ENCODE measurements at places on chromosomes 11 and 22.

GRCh38 chr22:45261407-45262088, 20.9 kb upstream of the KIAA0930 start:
- DNase-seq, result no peak

- no peak for DNase-seq
These were observed 18.1 kb downstream of the THY1 start for GRCh38 chr11:119404872-119405271.

GRCh38 chr11:75627906-75628668, 40.8 kb downstream of the MAP6 start:
- DNase-seq, result no peak

DNA sequence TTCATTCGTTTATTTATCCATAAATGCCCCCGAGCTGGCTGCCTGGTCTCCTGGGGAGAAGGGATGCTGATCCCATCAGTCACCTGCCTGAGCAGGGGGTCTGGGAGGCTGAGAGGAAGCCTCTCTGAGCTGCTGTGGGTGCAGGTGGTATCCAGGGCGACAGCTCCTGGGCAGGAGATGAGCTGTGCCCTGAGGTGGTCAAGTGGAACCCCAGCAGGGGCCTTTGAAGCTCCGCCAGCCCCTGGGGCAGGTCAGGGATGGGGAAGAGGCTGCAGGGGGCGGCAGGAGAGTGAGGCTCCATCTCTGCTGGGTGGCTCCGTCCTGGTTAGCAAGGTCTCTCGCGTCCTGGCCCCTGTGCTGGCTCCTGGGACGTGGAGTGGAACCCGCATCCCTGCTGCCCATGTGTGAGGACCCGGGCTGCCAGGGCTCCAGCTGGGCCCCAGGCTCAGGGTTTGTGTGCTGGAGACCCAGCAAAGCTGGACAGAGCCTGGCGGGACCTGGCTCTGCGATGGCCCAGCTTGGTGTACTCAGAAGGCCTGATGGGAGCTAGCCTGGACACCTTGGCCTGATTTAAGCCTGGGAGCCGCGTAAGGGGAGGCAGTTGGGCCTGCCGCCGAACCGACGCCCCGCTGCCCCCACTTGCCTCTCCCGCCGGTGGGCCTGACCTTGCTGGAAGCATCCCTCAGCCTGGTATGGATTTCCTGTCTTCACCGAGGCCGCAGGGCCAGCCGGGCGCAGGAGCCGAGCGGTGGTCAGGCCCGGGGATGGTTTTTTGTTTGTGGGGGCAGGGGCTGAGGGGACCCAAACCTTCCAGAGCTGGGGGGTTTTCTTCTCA, 44.5 kb downstream of the RTN4R start:
- no peak for DNase-seq

DNA sequence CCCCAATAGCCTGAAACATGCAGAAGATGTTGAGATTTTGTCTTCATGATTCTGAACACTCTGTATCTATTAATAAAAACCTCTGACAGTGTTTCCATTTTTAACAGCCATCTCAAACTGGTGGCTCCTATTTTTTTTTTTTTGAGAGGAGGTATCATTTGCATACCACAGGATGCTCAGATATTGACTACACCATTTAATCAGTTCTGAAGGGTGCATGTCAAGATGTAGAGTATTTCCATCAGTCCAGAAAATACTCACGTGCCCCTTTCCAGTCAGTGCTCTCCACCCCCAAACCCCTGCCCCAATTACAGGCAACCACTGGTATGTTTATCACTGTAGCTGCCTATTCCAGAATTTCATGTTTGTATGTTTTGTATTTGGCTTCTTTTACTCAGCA, 85.3 kb upstream of the SORL1-AS1 start:
- DNase-seq, result no peak

DNA sequence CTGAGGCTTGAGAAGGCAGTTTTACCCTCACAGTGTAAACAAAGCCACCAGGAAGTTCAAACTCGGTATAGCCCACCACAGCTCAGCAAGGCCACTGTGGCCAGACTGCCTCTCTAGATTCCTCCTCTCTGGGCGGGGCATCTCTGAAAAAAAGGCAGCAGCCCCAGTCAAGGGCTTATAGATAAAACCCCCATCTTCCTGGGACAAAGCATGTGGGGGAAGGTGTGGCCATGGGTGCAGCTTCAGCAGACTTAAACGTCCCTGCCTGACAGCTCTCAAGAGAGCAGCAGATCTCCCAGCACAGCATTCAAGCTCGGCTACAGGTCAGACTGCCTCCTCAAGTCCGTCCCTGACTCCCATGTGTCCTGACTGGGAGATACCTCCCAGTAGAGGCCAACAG, 69.7 kb downstream of the TTC28 start:
- no peak for DNase-seq

DNA sequence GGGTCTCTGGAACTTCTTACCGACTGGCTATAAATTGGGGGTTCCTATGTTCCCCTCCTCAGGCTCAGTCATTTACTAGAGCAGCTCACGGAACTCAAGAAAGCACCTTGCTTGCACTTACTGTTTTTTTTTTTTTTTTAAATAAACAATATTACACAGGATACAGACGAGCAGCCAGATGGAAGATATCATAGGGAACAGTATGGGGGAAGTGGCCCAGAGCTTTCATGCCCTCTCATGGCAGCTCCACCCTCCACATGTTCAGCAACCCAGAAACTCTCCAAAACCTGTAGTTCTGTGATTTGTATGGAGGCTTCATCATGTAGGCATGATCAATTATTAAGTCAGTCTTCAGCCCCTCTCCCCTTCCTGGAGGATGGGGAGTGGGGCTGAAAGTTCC, 7.5 kb downstream of the UVRAG start:
- DNase-seq, result no peak

DNA sequence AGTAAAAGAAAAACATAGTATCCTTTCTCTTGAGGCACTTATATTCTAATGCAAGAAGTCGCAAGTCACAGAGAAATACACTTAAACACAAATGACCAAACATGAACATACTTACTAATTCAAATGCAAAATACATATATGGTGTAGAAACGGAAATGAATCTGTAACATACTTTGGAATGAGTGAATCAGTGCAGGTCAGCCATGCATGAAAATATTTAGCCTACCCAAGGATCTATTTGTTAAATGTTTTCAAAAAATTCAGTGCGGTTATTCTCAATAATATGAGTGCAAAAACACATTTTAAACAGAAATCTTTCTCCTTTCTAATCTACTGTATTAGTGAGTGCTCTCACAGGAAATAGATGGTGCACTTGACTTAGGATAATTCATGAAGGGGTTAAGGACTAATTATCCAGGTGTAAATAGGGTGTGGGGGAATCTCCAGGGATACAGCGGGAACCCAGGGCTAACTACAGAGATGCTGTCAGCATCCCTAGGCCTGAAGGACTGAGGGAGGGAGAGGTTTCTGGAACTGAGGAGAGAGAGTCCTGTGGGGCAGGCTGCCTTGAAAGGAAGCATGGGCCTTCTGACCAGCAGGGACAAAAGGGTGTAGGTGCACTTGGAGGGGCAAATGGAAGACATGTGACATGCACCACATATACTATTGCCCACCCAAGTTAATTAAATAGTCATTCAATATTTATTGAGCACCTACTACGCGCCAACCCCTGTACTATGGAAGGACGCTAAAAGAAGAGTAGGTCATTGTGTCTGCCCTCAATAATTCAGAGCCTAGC, 139.2 kb downstream of the MAML2 start:
- no peak for DNase-seq

DNA sequence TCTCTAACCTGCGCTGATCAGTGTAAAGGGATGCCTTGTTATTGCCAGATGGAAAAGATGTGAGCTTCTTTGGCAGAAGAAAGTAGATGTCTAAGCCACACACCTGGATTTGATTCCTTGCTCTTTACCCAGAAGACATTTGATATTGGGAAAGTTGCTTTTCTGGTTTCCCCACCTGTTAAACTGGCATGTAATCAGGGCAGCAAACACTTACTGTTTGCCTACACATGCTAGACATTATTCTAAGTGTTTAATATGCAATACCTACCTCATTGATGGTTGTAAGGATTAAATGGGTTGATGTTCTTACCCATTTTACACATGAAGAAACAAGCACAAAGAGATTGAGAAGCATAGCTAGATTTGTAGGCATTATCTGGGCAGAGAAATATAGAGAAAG, 16.6 kb downstream of the ASRGL1 start:
- DNase-seq, result no peak

DNA sequence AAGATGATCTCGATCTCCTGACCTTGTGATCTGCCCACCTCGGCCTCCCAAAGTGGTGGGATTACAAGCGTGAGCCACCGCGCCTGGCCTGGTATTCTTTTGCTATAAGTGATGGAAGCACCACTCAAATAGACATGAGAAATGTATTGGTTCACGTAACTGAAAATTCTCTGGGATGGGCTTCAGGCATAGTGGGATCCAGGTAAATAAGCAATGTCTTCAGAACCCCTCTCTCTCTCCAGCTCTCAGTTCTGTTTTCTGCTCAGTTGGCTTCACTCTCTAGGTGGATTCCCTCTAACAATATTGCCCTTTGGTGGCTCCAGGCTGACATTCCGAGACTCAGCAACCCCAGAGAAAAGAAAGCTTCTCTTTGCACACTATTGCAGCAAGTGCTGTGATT, 889 bp upstream of the LHFPL7 start:
- no peak for DNase-seq

DNA sequence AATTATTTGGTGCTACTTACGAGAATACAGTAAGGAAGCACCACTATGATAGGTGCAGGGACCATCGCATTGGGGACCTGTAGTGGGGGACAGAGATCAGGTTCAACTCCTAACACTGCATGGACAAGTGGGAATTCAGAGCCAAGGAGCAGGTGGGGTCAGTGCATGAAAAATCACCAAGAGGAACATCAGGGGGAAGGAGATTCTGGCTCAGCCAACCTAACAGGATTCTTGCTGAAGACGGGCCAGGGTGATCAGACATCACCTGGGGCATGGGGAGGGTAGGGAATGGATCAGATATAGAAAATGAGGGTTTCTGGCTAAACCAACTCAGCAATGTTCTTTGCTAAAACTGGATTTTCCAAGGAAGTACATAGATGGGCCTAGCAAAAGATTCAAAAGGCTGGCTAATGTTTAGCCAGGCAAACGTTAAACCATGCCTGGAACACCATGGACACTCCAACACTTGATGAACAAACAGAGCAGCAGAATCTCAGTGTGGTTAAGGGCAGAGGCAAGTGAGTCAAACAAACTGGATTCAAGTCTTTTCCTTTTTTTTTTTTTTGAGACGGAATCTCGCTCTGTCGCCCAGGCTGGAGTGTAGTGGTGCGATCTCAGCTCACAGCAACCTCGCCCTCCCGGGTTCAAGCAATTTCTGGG, 70.0 kb downstream of the MICAL3 start:
- no peak for DNase-seq

DNA sequence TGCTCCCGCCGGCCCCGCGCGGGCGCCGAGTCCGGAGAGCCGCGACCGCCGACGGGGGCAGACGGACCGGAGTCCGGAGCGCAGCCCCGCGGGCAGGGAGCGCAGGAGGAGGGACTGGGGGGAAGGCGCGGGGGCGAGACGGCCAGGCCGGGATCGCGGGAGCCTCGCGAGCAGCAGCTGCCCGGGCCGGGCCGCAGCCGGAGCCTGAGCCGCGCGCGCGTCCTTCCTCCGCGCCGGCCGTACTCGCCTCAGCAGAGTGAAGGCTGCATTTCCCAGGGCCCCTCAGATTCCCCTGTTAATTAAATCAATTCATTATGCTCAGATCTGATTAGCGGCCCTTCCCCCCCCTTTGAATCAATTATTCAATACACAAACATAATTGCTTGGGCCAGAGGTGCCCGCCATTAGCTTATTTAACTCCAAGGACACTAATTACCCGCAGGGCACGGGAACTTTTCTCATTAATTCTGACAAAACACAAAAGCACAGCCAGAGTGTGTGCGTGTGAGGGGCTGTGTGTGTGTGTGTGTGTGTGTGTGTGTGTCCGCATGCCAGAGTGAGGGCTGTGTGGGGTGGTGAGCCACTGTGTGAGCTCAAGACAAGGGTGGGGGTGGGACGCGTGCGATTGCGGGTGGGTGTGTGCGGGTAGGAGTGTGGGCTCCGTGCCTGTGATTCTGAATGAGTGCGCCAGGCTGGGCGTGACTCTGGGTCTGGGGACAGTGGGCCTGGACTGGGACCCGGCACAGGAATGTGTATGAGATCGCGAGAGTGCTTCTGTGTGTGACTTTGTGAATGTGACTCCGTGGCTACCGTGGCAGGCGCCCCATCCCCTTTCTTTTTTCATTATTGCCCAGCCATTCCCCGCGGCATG, 5.1 kb upstream of the LMO1 start:
- peak; percentile 61 for DNase-seq

DNA sequence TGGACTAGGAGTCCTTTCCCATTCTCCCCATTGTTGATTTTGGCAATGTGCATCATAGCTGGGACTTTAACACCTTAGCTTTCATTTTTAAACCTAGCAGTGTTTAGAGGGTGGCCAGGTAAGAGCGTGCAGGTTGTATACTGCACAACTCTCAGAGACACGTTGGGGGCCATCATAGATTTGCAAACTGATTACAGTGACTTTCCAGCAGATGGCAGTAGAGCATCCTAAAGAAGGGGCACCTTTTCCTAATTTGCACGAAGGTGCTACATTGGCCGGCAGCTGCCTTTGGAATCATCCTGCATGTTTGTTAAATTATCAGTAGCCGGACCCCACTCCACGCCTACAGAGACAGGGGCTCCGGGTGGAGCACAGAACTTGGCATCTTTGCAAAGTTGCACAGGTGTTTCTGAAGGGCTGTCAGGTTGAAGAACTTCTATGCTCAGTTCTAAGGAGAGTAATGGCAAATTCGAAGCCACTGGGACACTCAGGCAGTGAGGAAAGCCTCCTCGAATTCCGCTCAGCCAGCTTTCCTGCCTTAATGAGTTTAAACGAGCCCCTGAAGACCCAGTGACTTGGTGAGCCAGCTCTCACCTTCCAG, 7.7 kb downstream of the LHFPL7 start:
- peak; percentile 48 for DNase-seq

DNA sequence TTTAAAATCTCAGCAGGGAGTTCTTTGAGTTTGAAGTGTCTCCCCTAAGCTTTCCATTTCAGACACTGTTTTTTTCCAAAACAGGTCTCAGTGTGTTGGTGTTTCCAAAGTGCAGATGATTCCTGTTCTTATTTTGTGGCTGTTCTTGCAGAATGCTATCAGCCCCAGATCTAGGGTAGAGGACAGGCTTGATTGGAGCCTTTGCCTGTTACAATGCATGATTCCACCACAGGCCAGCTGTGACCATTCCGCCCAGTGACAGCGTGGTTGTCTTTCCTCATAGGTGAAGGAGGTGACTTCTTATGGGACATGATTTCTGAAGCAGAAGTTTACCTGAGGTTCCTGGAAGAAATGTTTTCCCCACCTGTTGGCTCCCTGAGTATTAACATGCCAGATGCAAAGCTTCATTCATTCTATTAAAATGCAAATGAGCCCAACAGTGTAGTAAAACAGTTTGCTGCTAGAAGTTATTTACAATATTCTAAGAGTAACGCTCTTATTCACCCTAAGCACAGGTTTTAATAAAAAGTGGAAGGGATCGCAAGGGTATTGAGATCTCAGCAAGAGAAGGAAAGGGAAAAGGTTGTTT, 36.9 kb upstream of the BIRC3 start:
- peak; percentile 47 for DNase-seq

DNA sequence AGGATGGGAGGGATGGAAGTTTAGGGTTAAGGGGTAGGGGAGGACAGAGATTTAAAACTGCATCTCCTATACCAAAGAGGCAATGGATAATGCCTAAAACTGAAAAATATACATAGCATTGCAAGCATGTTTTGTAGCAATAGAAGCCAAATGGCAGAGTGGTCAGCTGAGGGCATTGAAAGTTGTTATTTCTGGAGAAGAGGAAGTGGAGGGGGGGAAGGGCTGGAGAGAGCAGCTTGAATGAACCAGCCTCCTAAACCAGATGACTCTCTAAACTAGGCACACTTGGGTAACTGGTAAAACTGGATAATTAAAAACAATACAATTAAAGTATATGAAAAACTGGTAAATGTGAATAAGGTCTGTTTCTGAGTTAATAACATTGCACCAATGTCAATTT, 70.3 kb upstream of the TP53I11 start:
- DNase-seq, result no peak

GRCh38 chr22:50000587-50001387, 11.8 kb downstream of the IL17REL start:
- no peak for DNase-seq

Measured in right kidney (tissue), 9 donors.